ENCODE measurements at places on chromosomes 7 and 10.

GRCh38 chr7:90453931-90454330 is 15.5 kb upstream of the PTTG1IP2 start:
- DNase-seq, result no peak

DNA sequence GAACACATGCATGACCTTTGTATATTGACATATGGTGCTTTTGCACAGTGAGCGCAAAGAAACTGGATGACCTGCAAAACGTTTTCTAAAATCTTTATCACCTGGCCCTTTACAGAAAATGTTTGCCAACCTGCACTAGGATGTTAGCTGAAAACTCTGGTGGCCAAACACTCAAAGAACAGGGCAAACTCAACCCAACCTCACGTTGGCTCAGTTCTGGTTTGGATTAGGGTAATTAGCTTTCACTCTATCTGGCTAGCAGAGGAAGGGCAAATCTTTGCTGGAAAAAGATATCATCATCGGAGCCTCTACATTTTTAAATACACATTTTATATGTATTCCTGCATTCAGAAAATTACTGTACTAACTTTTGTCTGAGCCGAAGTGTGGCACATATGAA is 688.9 kb downstream of the PHTF2 start:
- no peak for DNase-seq

DNA sequence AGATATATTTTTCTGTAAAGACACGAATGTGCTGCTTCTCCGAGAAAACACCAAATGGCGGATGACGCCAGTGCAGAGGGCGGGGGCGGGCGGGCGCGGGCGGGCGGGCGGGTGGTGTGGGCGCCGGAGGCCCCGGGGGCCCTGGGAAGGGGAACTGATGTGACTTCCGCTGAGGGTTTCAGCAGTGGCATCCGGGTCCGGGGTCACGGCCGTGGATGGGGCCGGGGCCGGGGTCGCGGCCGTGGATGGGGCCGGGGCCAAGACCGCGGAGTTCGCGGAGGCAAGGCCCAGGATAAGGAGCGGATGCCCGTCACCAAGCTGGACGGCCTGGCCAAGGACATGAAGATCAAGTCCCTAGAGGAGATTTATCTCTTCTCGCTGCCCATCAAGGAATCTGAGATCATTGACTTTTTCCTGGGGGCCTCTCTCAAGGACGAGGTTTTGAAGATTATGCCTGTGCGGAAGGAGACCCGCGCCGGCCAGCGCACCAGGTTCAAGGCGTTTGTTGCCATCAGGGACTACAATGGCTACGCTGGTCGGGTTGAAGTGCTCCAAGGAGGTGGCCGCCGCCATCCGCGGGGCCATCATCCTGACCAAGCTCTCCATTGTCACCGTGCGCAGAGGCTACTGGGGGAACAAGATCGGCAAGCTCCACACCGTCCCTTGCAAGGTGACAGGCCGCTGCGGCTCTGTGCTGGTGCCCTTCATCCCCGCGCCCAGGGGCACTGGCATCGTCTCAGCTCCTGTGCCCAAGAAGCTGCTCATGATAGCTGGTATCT is 20.3 kb upstream of the IGF2BP3 start:
- no peak for DNase-seq

DNA sequence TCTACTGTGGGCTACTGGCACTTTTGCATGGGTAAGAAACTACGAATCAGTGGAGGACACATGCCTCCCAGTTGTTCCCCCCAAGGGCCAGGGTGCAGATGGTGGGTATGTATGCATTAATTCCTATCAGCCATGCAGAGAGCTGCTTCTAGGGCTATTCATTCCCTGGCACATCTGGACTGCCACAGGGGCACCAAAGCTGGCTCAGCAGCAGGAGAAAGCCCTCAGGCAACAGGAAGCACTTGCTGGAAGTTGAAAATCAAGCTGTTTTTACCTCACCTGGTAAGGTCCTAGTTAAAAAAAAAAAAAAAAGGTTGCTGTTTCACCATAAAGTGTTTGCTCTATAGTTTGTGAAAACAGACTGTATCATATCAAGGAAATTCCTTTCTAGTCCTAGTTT is 1342.6 kb downstream of the REEP3 start:
- no peak for DNase-seq
